Fibroblast of skin of scalp (primary cell): ENCODE measurements at places on chromosomes 13 and 19.

- DNase-seq = no peak
Observed at GRCh38 chr13:21691928-21692327, 21.1 kb downstream of the FGF9 start.

DNA sequence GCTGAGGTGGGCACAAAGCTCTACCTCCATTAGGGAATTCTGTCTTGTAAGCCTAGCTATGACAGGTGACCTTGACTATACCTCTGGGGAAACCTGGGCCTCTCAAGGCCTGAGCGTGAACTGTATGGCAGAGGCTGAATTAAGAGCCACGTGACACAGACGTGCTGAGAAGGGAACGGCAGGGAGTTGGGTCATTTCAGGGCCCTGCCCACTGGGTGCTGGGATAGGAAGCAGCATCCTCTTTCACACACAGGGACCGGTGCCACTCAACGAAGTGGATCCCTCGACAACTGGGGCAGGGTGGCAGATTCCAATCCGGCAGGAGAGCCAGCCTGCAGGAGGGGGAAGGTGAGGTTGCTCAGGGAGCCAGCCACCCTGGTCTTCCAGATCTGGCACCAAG is 9.2 kb downstream of the ASF1B start:
- DNase-seq = no peak

DNA sequence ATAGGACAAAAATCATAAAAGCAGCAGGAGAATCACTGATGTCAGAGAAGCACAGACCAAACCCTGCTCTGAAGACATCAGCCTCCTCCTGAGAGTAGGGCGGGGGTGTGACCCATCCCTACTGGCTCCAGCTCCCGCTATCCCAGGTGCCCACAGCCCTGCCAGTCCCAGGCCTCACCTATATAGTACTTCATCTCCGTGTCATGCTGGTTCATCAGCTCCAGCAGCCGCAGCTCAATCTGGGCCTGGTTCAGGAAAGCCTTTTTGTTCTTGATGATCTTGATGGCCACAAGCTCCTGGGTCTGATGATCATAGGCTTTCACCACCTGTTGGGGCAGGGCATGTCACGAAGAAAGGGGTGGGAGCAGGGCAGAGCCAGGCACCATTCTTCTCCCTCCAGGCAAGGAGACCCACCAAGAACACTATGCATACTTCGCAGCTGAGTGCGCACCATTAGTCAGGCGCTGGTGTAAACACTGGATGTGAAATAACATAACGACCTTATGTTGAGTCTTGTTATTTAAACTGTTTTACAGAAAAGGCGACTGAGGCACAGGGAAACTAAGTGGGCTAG is 4.2 kb downstream of the DYRK1B start:
- no peak for DNase-seq

GRCh38 chr19:41649827-41650226 is 23.0 kb upstream of the CEACAM4 start:
- no peak for DNase-seq

GRCh38 chr13:99377641-99378040 is 70.4 kb upstream of the GPR183 start:
- no peak for DNase-seq

GRCh38 chr13:46630431-46631178 is 77.6 kb downstream of the LRCH1 start:
- no peak for DNase-seq
